ENCODE measurements at places on chromosomes 13 and 19. TPM values are rescaled to one million over a fixed set of nuclear protein-coding genes. Genes with fewer than 3 reads are reported as not detected.

DNA sequence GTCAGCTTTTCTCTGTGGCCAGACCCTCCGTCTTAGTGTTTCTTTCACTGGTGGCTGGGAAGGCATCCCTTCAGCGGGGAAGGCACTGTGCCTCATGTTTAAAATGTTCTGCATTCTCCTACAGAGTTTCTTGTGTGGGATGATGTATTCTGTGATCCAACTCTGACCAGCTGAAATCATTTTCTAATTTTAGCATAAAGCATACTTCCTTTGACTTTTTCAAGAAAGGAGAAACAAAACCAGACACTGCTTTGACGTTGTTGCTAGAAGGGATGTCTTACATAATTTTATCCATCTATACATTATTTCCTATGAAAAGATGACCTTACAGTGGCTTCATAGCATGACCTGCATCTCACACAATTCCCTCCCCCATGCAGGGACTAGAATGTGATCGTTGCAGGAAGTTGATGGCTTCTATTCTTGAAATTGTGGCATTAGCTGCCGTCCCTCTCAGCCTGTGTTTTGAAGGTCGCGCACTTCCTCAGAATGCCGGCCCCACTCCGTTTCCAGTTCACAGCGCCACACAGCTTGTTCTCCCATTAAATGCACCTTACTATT is 38.6 kb upstream of the TEX29 start:
- H3K27ac ChIP-seq = peak overlapping the region; percentile 49
- no peaks in the 10 kb centered on the region for H3K27me3 ChIP-seq
- H3K4me1 ChIP-seq = peaks cover 11% of the 10 kb centered on the region

GRCh38 chr13:36490055-36490454 is 57.8 kb downstream of the CCNA1 start:
- no peaks in the 10 kb centered on the region for H3K4me1 ChIP-seq
- no peak overlapping the region for H3K27ac ChIP-seq
- no peaks in the 10 kb centered on the region for H3K36me3 ChIP-seq
- no peaks in the 10 kb centered on the region for H3K27me3 ChIP-seq

DNA sequence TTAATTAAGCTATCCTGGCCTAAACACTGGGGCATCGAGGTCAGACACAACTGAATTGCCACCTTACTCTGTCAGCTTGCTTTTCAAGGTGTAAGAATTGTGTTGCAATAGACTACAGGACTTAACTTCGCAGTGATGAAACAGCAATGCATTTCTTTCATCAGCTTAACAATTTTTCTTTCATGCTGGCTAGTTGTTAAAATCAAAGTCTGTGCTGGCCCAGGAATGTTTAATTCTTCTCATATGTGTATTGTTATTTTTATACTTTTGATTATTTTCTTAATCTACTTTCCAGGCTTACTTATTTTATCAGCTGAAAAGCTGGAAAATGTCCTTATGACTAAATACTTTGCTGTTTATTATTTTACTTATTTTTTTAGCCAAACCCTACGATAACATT is 79.7 kb downstream of the EFNB2 start:
- 0 out of 2 replicates have a peak, but pooled peaks cover 2% of the 10 kb centered on the region for H3K4me1 ChIP-seq
- H3K36me3 ChIP-seq = no peaks in the 10 kb centered on the region
- no peak overlapping the region for H3K27ac ChIP-seq
- H3K27me3 ChIP-seq = peaks cover 12% of the 10 kb centered on the region

DNA sequence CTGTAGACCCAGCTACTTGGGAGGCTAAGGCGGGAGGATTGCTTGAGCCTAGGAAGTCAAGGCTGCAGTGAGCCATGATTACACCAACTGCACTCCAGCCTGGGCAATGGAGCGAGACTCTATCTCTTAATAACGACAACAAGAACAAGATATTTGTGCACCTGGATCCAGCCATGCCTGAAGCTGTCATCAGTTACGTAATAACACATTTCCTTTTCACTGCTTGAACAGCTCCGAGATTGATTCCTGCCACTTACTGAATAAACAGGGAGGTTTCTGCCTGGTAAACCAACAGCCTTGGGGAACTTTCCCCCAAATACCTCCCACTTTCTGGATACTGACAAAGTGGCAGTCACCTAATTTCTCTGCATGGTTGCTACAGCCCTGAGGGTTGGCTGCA is 5.4 kb downstream of the KANK2 start:
- H3K27me3 ChIP-seq = no peaks in the 10 kb centered on the region
- peaks cover 64% of the 10 kb centered on the region for H3K36me3 ChIP-seq
- H3K27ac ChIP-seq = no peak overlapping the region
- peaks cover 21% of the 10 kb centered on the region for H3K4me1 ChIP-seq

ERICH6B gene
- total RNA-seq = not detected

IL11 gene
- total RNA-seq = 14.3 TPM

ZNF682 gene
- total RNA-seq = 4.8 TPM

All from IMR-90 (cell line).